DMS53 (cell line): ENCODE measurements at places on chromosomes 13 and 19.

DNA sequence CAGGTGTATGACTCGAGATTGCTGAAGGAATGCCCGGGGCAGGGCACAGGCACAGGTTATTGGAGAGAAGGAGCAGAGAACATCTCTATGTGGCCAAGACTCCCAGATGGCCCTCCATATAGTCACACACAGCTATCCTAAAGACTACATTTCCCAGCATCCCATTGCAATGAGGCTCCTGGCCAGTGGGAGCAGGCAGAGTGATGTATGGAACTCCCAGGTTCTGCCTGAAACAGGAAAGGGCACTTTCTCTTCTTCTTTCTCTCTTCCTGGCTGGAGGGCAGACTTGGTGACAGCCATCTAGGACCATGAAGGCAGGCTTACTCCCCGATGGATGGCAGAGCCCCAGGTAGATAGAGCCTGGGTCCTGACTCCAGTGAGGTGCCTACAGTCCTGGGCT, 13.5 kb downstream of the PPP1R13L start:
- peak; percentile 58 for DNase-seq

DNA sequence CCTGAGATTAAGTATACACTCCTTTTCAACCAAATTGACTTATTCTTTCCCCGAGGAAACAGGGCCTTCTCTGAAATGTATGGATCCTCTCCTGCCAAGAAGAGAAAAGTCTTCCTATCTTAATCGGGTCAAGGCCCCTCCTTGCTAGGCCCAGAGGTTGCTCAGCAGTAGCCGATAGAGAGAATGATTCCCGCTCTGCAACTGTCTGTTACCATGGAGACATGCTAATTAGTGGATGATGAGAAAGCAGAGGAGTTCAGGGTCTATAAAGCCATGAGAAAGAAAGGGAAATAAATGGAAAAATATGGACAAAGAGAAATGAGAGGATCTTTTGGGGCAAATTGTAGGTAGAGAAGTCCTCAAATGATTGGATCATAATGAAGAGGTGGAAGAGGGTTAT, 103.5 kb downstream of the POU4F1 start:
- no peak for DNase-seq

DNA sequence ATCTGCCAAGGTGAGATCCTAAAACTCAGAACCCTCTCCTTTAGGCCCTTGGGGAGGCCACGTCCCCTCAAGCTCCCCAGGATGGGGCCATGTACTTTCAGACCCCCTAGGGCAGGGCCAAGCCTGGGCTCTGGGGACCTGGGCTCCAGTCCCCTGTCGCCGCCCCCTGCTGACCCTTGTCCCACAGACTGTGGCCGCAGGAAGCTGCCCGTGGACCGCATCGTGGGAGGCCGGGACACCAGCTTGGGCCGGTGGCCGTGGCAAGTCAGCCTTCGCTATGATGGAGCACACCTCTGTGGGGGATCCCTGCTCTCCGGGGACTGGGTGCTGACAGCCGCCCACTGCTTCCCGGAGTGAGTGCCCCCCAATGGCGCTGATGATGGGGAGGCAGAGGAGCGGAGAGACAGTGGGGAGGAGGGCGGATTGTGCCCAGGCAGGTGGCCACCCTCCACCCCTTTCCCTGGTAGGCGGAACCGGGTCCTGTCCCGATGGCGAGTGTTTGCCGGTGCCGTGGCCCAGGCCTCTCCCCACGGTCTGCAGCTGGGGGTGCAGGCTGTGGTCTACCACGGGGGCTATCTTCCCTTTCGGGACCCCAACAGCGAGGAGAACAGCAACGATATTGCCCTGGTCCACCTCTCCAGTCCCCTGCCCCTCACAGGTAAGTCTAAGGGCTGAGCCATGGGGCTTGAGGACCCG, 18.8 kb downstream of the HPN start:
- DNase-seq = no peak

GRCh38 chr13:21516805-21517204, 57.7 kb upstream of the ZDHHC20 start:
- no peak for DNase-seq

DNA sequence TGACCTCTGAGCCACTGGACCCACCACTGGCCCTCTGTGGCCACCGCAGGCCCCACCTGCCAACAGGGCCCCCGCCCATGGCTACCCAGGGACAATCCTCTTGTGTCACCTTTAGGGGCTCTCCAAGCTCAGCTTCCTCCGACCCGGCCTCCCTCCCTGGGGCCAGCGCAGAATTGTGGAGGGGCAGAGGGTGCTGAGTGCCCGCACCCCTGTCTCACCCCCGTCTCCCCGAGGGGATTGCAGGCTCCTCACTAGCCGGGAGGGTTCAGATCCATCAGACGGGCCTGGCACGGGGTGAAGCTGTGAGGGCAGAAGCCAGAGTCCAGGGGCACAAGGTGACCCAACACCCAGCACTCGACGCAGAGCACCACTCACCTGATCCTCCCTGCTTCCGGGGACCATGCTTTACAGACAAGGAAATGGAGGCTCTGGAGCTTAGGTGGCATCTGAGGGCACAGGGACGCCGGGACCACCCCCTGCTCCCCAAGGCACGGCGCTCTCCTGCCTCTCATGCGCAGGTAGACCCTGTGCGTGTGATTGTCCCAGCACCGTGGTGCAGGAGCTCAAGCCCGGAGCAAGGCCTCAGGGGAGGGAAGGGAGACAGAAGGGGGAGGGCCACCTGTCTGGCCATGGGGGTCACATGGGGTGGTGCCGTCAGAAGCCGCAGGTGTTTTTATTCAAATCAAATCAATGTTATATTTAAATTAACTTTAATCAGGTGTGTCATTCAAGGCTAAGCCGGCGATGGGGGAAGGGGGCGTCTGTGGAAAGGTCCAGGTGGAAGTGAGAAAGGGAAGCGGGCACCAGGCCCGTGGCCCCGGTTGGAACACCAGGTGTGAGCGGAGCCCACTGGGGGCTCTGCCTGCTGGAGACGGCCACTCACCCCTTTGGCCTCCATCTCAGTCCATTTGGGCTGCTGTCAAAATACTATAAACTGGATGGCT, 21.6 kb upstream of the SPACA7 start:
- no peak for DNase-seq

GRCh38 chr19:57052081-57052480, 67.7 kb upstream of the USP29 start:
- DNase-seq = no peak

- peak; percentile 0 for DNase-seq
Observed at GRCh38 chr13:78841358-78841963, 182.5 kb upstream of the OBI1 start.

GRCh38 chr13:88281841-88282240, 610.7 kb downstream of the SLITRK5 start:
- DNase-seq = no peak

GRCh38 chr13:30966101-30966500, 33.6 kb downstream of the TEX26 start:
- DNase-seq = no peak

DNA sequence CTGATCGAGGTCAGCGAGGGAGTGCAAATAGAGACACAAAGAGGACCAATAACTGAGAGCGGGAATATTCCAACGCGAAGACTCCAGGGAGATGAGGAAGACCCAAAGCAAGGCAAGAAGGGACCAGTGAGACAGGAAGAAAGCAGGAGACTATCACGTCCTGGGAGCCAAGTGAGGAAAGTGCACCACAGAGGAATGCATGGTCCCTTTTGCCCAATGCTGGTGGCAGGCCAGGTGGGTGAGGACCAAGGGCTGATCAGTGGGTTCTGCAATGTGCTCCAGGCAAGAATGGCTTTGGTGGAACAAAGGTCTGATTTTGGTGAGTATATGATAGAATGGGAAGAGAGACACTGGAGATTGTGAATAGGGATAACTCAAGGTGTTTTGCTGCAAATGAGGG, 25.4 kb downstream of the CHST8 start:
- no peak for DNase-seq
